IPS DF 6.9 (cell line): ENCODE measurements at places on chromosomes 7 and 10.
A peak's percentile ranks its signal among the peaks of the same experiment; 100 is the strongest.

DNA sequence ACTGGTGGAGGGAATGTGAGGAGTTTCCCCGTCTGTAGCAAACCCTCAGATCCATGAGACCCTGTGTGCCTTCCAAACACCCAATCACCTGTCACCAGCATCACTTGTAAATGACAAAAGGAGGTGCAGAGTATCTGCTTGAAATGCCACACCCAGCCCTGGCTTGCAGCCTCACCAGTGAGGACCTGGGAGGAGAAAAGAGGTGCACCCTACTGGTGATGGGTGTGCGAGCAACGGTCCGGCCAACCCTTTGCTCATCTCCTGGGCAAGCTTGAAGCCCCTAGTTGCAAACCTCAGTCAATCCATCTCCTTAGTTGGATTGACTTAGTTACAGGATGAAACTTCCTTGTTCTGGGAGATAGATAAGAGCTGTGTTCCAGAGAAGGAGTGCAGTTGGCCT lies 62.4 kb upstream of the WAPL start:
- no peaks in the 10 kb centered on the region for H3K4me1 ChIP-seq
- DNase-seq = no peak
- no peaks in the 10 kb centered on the region for H3K27me3 ChIP-seq
- H3K4me3 ChIP-seq = no peak overlapping the region
- H3K36me3 ChIP-seq = no peaks in the 10 kb centered on the region

- DNase-seq = no peak
- H3K4me1 ChIP-seq = no peaks in the 10 kb centered on the region
- no peak overlapping the region for H3K4me3 ChIP-seq
- H3K27me3 ChIP-seq = no peaks in the 10 kb centered on the region
Observed at GRCh38 chr10:72981882-72982529, 27.4 kb upstream of the PLA2G12B start.

DNA sequence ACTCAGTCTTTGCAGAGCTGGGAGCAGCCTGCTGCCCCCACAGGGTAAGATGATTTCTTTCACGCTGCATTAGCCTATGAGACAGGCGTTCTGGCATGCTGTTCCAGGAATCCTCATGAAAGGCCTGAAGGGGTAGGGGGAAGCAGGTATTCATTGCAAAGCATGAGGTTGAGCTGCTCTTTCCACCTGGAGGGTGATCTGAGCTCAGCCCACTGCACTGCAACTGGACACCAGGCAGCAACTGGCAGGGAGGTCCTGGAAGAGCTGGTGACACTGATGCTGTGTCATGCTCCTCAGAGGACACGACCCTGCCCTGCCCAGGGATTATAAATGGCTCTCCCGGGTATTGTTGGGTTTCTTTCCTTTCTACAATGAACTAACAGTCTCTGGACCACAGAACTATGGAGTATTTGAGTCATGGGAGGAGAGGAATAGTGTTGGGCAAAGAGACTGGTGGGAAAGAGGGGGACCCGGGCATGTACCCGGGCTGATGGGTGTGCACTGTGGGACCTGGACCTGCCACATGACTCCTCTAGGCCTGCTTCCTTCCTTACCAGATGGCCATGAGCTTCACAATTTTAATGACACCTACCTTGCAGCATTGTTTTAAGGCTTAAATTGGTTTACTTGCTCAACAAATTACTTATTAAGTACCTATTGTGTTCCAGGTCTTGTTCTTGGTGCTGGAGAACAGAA lies 24.3 kb downstream of the SLC25A28 start:
- H3K27ac ChIP-seq = no peak overlapping the region
- H3K4me1 ChIP-seq = 0 out of 2 replicates have a peak, but pooled peaks cover 1% of the 10 kb centered on the region
- no peak for DNase-seq
- no peaks in the 10 kb centered on the region for H3K36me3 ChIP-seq

GRCh38 chr10:86232644-86233043 lies 134.0 kb downstream of the GRID1 start:
- no peaks in the 10 kb centered on the region for H3K36me3 ChIP-seq
- H3K4me1 ChIP-seq = peaks cover 8% of the 10 kb centered on the region
- DNase-seq = no peak
- H3K27ac ChIP-seq = no peak overlapping the region
- no peaks in the 10 kb centered on the region for H3K27me3 ChIP-seq
- no peak overlapping the region for H3K4me3 ChIP-seq

- H3K27me3 ChIP-seq = no peaks in the 10 kb centered on the region
- DNase-seq = no peak
- no peak overlapping the region for H3K4me3 ChIP-seq
Observed at GRCh38 chr10:59285073-59285472, 77.3 kb downstream of the FAM13C start.

GRCh38 chr7:50406935-50407334 lies 43.2 kb downstream of the FIGNL1 start:
- no peak overlapping the region for H3K4me3 ChIP-seq
- H3K4me1 ChIP-seq = no peaks in the 10 kb centered on the region
- H3K36me3 ChIP-seq = no peaks in the 10 kb centered on the region
- H3K27me3 ChIP-seq = no peaks in the 10 kb centered on the region

DNA sequence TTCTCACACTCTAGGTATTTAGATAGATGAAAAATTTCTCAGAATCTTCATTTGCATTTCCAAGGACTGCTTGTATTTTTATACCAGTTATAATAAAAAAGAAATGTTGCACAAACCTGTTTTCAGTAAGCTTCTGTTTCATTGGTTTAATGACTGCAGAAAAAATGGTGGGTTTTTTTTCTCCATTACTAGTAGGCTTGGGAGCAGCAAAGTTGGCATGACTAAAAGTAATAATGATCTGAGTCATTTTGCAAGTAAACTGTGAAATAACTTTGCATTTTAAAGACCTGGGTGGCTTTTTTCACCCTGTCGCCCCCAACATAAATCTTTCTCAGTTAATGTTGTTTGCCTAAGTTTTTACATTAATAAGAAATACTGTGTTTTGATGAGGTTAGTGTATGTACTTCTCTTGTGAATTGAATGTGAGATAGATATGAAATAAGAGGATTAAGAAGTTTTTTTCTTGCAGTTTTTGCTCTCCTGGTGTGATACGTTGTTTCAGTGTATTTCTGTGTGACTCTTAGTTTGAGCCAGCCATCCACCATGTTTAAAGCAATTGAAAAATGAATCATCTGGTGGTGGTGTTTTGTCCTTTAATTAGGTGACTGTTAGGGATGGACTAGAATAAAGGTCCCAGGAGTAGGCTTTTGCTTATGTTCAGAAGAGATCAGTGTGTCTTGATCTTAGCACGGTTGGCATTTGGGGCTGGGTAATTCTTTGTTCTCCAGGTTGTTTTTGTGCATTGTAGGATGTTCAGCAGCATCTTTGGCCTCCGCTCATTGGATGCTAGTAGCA lies 1.8 kb downstream of the GNAI1 start:
- peaks cover 2% of the 10 kb centered on the region; the same call in 1 of the 2 replicates for H3K4me1 ChIP-seq
- no peaks in the 10 kb centered on the region for H3K36me3 ChIP-seq
- H3K27me3 ChIP-seq = no peaks in the 10 kb centered on the region; the same call in 1 of the 2 replicates
- no peak for DNase-seq

GRCh38 chr10:132698211-132698751 lies 87.7 kb downstream of the NKX6-2 start:
- no peak for DNase-seq
- H3K27me3 ChIP-seq = no peaks in the 10 kb centered on the region
- no peaks in the 10 kb centered on the region for H3K36me3 ChIP-seq
- no peak overlapping the region for H3K27ac ChIP-seq
- no peaks in the 10 kb centered on the region for H3K4me1 ChIP-seq

- H3K27me3 ChIP-seq = no peaks in the 10 kb centered on the region
- H3K36me3 ChIP-seq = no peaks in the 10 kb centered on the region
- peak overlapping the region; percentile 25; the same call in 1 of the 2 replicates for H3K4me3 ChIP-seq
- no peak overlapping the region for H3K27ac ChIP-seq
- DNase-seq = no peak
Observed at GRCh38 chr7:129169171-129169671, 19.2 kb upstream of the SMO start.

- H3K4me1 ChIP-seq = no peaks in the 10 kb centered on the region
- peaks cover 6% of the 10 kb centered on the region; the same call in 1 of the 2 replicates for H3K36me3 ChIP-seq
- H3K27me3 ChIP-seq = no peaks in the 10 kb centered on the region
- no peak for DNase-seq
- H3K4me3 ChIP-seq = no peak overlapping the region
Observed at GRCh38 chr7:23689165-23689564, 9.2 kb downstream of the FAM221A start.

- no peaks in the 10 kb centered on the region for H3K27me3 ChIP-seq
- H3K27ac ChIP-seq = no peak overlapping the region
- H3K4me3 ChIP-seq = no peak overlapping the region
- H3K4me1 ChIP-seq = 0 out of 2 replicates have a peak, but pooled peaks cover 2% of the 10 kb centered on the region
Observed at GRCh38 chr10:119267384-119267783, 60.0 kb downstream of the GRK5 start.

DNA sequence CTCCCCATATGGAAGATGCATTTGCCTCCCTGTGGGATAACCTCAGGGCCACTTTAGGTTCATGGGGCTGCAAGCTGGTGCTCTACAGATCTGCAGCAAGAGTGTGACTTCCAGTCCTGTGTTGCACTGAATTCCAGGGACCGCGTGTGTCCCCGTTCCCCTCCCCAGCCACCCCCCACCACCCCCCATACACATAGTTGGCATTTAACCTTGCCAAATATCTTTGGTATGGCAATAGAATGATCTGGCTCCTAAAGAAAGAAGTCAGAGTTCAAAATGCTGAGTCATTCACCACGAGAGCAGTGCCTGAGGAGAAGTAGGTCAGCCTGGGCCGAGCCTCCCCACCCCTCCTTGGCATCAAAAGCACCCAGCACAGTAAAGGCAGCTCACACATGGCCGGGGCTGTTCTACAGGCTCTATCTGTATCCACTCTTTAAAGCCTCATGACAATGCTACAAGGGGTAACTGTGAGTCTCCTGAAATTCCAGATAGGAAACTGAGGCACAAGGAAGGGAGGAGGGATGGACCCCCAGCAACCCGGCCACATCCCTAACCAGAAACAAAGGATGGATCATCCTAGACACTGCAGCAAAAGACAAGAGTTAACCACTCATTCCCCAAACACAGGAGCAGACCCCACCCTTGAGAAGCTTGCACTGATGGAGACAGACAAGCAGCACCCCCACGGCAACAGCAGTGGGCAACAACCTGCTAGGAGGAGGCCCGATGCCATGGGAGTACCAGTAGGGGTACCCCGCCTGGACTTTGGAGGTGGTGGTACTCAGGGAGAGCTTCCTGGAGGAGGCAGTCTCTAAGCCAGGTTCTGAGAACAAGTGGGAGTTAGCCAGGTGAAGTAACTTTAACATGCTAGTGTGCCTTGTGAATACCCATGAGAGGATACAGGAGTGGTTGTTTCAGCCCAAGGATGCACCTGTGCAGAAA lies 70.3 kb upstream of the NANOS1 start:
- H3K27ac ChIP-seq = no peak overlapping the region
- H3K4me1 ChIP-seq = no peaks in the 10 kb centered on the region; the same call in 1 of the 2 replicates
- H3K36me3 ChIP-seq = no peaks in the 10 kb centered on the region
- H3K27me3 ChIP-seq = no peaks in the 10 kb centered on the region
- no peak overlapping the region for H3K4me3 ChIP-seq

- no peak overlapping the region for H3K4me3 ChIP-seq
- 0 out of 2 replicates have a peak, but pooled peaks cover 2% of the 10 kb centered on the region for H3K4me1 ChIP-seq
- DNase-seq = no peak
- H3K36me3 ChIP-seq = peaks cover 19% of the 10 kb centered on the region
- no peaks in the 10 kb centered on the region for H3K27me3 ChIP-seq
Observed at GRCh38 chr7:157394246-157395191, 57.7 kb downstream of the DNAJB6 start.

- H3K4me1 ChIP-seq = no peaks in the 10 kb centered on the region
- H3K27ac ChIP-seq = no peak overlapping the region
- H3K36me3 ChIP-seq = peaks cover 14% of the 10 kb centered on the region
- no peak for DNase-seq
- no peak overlapping the region for H3K4me3 ChIP-seq
Observed at GRCh38 chr7:122010116-122010515, 133.9 kb downstream of the AASS start.

- DNase-seq = no peak
- no peak overlapping the region for H3K27ac ChIP-seq
- H3K4me1 ChIP-seq = no peaks in the 10 kb centered on the region
- H3K27me3 ChIP-seq = no peaks in the 10 kb centered on the region
Observed at GRCh38 chr10:130904676-130905075, 406.8 kb downstream of the TCERG1L start.

- no peak overlapping the region for H3K4me3 ChIP-seq
- H3K27ac ChIP-seq = no peak overlapping the region
- no peaks in the 10 kb centered on the region for H3K36me3 ChIP-seq
- no peaks in the 10 kb centered on the region for H3K4me1 ChIP-seq
- H3K27me3 ChIP-seq = no peaks in the 10 kb centered on the region
- DNase-seq = no peak
Observed at GRCh38 chr10:81920213-81920829, 45.3 kb downstream of the NRG3 start.

DNA sequence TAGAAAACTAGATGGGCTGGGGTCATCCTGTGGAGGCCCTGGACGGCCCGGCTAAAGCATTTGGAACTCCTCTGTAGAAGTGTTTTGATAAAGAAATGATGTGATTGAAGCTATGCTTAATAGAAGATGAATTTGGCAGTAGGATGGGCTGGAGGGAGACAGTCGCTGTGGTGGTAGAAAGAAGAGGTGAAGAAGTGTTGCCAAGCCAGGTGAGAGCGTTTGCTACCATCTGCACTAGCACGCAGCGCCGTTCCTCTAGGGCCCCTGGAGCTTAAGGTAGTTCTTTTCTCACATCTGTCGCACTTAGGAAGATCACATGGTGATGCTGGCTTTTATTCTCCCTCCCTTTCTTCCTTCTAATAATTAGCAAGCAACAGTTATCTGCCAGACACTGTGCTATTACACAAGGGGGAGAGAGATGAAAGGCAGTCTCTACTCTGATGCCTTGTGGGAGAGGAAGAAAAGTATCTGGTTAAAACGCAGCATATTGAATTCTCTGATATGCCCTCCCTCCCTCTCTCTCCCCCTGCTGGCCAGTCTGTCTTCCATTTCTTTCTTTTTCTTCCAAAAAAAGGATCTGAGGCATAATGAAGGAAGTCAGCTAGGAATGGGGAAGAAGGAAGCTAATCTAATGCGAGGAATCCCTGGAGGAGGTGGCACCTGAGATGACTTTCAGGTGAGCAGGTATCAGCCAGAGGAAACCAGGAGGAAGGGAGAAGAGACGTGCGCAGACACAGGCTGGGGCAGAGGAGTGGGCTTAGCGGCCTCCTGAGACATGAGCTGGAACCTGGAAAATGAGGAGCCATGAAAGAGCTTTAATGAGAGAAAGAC lies 162.3 kb upstream of the KLF14 start:
- no peak overlapping the region for H3K4me3 ChIP-seq
- H3K27ac ChIP-seq = no peak overlapping the region
- peaks cover 4% of the 10 kb centered on the region; the same call in 1 of the 2 replicates for H3K4me1 ChIP-seq
- no peak for DNase-seq

DNA sequence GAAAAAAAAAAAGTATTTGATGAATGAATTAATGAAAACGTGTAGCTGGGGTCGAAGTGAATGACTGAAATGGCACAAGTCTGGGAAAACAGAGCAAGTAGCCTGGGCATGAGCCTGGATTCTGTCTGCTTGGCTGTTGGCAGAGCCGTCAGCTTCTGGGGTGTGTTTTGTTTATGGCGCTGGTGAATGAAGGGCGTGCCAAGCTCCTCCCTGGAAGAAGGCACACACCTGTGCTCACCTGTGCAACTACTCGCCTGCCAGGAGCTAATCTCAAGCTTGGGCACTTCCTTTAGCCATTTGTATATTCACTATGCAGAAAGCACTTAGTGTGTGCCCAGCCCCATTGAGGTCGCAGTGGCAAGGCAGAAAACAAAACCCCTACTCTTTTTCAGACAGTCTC lies 74.1 kb downstream of the GTF2IRD1 start:
- peaks cover 8% of the 10 kb centered on the region for H3K36me3 ChIP-seq
- H3K4me1 ChIP-seq = no peaks in the 10 kb centered on the region; the same call in 1 of the 2 replicates
- no peak for DNase-seq
- no peak overlapping the region for H3K27ac ChIP-seq

- no peak for DNase-seq
- no peaks in the 10 kb centered on the region for H3K27me3 ChIP-seq
- no peak overlapping the region for H3K4me3 ChIP-seq
- H3K4me1 ChIP-seq = peaks cover 1% of the 10 kb centered on the region; the same call in 1 of the 2 replicates
Observed at GRCh38 chr7:18320422-18320821, 175.1 kb upstream of the HDAC9 start.
